ENCODE measurements at places on chromosomes 13 and 19. TPM values are rescaled to one million over a fixed set of nuclear protein-coding genes. Genes with fewer than 3 reads are reported as not detected.

The MAG gene
- not detected for total RNA-seq

GRCh38 chr19:52039169-52039568 lies 9.5 kb downstream of the ZNF432 start:
- DNase-seq, result no peak

- DNase-seq, result no peak
Observed at GRCh38 chr19:42555317-42555716, 27.0 kb upstream of the CEACAM1 start.

The COPE gene
- 161 TPM for total RNA-seq
